ENCODE measurements at places on chromosomes 12 and 14.

DNA sequence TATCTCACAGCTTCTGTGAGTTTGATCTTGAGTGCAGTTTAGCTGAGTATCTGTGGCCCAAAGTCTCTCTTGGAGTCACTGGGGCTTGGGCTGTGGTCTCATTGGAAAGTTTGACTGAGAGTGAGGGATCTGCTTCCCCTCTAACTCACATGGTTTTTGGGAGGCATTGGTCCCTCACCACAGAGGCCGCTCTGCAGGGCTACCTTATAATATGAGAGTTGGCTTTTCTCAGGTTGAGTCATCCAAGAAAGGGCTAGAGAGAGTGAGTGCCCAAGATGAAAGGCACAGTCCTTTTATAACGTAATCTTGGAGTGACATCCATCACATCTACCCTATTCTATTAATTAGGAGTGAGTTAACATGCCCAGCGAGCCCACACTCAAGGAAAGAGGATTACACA, 175.8 kb downstream of the SLC41A2 start:
- no peak for DNase-seq

DNA sequence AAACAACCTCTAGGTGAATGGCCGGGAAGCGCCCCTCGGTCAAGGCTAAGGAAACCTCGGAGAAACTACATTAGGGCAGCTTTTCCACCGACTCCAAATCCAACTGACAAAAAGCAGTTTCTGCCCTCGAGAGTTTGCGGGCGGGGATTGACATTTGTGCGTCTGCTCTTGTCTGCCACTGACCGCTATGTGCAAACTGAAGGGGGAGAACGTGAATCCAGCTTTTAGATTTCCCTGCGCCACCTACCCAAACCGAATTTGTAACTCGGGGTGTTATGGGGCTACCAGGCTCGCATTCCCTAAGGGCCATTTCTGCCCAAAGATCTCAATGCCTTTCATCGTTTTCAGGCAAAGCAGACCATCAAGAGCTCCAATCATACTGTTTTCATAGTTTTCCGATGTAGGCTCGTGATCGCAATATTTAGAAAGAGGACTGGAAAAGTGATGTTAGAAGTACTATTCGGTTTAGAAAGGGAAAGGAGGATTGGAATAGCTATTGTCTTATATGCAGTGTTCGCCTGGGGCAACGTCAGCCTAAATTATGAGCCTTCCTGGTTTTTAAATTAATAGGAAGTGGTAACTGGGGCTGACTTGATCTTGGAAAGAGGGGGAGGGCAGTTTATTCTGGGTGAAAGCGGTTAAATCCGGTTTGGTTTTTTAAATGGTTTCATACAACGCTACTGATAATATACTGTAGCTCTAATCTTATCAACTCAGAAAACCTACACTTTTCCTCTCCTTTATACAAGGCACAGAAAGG, 45.4 kb downstream of the BCAT1 start:
- no peak for DNase-seq

DNA sequence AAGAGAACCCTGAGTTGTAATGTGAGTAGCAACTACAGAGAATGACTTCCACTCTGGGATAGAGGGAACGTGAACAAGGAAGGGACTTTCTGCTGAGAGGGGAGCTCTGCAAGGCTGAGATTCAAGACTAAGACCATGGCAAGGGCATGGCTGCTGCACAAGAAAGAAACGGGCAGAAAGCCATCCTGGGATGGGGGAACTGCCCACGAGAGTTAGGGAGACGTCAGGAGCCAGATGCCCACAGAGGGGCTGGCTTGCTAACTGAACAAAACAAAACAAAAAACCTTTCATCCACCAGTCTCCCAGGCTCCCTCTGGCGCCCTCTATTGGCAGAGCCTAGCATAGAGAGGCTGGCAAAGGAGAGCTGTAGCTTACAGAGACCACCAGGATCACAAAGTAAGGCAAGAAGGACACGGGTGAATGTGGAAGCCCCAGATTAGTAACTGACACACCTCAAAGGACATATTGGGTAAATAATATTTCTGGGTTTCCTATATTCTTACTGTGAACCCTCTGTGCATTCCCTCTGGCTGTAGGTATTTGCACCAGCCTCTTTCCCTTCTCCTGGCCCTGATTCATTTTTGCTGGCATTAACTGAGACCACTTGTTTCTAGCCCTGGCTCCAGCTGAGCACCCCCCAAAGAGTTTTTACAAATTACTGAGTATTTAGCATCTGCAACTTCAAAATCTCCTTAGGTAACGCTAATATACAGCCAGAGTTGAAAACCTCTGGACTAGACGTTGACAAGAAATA, 338.3 kb downstream of the EMP1 start:
- DNase-seq, result peak; percentile 32

- no peak for DNase-seq
These were observed 55.5 kb downstream of the FAM222A start for GRCh38 chr12:109768901-109769670.

DNA sequence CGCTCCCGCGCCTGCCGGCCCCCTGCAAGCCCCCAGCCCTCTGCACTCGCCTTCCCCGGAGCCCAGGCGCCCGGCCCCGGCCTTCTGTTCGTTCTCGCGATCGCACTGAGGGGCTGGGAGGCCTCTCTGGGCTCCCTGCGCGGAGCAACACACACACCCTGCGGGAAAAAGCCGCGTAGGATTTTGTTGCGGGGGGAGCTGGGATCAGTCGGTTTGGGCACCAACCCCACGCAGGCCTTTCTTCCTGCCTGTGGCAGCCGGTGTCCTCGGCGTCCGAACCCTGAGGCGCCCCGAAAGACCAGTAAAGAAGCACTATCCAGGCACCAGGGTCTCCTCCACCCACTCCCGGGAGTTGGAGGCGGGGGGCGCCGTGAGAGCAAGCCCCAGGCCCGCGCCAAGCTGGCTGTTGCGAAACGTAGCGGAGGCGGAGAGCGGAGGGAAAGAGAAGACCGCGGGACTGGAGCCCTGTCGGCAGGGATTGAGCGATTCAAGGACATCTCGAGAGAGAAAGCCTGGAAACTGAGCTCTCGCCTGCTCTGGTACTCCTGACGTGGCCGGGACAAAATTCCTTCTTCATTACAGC, 1.9 kb upstream of the HOXC5 start:
- DNase-seq, result no peak

- DNase-seq, result peak; percentile 30
These were observed 6.4 kb upstream of the CCDC60 start for GRCh38 chr12:119328111-119328510.

GRCh38 chr12:50542448-50542847, 37.7 kb downstream of the DIP2B start:
- DNase-seq, result peak; percentile 48

GRCh38 chr14:103593577-103593976, 30.8 kb downstream of the COA8 start:
- no peak for DNase-seq

GRCh38 chr14:59277659-59278058, 89.2 kb downstream of the DAAM1 start:
- DNase-seq, result no peak

- DNase-seq, result peak; percentile 41
These were observed 40.9 kb downstream of the CCDC85C start for GRCh38 chr14:99562856-99563748.

DNA sequence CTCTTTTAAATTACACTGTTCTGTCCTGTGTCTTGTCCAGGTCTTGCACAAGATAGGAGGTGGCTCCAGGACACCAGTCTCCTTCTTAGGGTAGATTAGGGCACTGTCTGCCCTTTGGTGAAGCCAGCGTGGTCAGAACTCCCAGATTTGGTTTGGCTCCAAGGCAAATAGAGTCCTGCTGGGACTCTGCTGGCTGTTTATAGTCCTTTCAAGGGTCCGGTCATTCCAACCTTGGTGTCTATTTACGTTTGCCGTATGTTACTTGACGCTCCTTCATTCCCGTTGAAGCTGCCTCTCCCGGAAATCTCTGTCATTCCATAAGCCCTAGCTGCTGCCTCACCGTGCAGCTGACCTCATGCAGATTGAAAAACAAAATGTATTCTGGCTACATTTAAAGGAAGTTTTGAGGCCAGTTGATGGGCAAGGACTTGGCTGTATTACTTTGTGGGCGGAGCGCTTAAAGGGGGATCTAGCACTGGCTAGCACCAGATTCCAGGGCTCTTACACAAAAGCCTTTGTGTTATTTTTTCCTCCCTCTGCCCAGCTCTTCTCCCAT, 180.6 kb downstream of the AKAP6 start:
- peak; percentile 100 for DNase-seq

GRCh38 chr14:64998455-64998931, 11.8 kb downstream of the FNTB start:
- no peak for DNase-seq

DNA sequence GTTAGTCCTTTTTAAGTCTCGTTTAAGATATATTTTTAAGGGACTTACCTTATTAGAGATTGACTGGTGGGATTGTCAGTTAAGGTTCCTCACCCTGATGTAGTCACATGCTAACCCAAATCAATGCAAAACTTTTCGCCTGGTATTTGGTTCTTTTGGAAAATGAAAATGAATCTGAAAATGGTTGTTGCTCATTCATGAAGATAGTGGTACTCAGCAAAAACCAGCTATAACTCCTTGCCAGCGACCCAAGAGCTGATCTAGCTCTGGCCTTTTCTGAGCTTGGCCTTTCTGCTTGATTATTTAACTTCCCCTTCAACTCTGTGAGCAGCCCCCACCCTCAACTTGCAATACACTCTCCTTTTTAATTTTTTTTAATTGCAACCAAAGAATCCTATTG, 85.0 kb upstream of the GTF2A1 start:
- DNase-seq, result no peak
